ENCODE measurements at places on chromosomes 2 and 18.

DNA sequence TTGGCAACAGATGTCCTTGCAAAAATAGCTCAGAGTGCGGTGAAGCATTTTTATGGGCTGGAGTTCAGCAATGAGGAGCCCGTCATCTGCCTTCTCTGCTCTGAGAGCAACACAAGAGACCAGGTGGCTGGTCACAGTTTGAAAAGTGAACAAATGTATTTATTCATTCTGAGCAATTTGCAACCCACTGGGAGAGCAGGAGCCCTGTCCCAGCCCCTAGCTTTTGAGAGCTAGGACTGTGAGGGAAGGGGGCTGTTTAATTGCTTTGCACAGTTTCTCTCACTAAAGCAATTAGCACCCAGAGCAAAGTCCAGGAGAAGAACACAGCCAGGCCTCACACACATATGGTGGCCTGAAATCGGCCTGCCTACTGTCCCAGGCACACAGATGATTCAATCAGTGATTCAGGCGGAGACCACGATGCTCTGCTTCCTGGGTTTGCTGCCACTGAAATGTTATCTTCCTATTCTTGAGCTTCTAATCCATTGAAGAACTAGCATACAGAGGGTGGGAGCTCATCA, 646.1 kb upstream of the ACVR2A start:
- DNase-seq = no peak

GRCh38 chr2:128721096-128721495, 402.4 kb upstream of the HS6ST1 start:
- no peak for DNase-seq

DNA sequence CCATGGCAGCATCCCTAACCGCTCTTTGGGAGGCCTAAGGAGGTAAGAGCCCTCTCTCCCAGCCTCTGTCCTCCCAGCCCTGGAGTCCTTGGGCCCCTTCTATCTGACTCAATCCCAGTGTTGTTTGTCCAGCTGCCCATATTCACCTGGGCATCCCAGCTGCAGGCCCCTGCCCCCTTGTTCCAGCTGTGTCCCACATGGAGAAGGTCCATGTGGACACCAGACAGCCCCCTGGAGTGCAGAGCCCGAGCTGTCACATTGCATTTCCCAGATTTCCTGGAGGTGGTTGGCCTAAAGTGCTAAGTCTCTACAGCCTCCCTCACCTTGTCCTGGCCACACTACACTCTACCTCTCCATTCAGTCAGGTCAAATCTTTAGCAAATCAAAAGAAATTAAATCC, 42.5 kb downstream of the PSD4 start:
- DNase-seq = no peak

DNA sequence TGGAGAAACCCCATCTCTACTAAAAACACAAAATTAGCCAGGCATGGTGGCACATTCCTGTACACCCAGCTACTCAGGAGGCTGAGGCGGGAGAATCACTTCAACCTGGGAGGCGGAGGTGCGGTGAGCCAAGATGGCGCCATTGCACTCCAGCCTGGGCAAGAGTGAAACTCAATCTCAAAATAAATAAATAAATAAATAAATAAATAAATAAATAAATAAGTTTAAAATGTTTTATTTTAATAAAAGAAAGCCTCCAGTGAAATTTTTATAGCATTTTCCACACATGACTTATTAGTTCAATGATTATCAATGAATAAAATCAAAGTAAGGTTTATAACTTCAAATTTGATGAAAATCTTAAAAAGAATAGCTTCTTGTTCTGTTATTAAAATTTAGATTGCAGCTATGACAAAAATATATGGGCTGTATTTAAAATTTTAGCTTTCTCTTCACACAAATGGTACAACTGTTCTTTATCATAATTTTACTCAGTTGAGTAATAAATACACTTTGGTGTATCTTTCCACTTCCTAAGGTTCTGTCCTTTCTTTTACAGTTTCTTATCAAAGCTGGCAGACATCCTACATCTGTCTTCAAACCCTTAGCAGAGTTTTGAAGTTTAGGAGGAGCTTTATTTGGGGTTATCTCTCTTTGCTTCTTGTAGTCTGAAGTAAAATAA, 78.4 kb upstream of the ZSWIM2 start:
- DNase-seq = peak; percentile 54

DNA sequence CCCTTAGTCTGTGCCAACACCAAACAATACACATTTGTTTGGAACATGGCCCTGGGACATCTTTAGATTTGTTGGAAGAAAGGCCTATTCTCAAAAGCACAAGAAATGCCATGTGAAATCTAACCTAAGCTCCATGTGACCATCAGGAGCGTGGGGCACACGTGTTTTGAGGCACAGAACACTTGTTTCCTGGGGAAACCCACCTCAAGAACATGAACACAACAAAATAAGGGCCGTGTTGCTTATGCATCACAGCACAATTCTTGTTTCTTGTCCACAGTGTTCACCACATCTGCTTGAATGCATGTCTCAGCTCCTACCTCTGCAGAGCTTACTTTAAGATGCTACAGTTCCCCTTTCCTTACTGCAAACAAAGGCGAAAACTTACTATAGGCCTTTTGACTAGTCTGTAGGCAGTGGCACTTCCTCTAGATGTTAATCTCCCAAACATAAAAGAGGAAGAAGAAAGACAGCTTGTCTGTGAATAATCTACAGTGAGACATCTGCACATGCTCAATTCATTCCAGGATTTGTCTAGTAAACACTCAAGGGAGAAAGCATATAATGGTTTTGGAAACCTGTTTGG, 165.0 kb downstream of the ANKRD44 start:
- DNase-seq = peak; percentile 29

DNA sequence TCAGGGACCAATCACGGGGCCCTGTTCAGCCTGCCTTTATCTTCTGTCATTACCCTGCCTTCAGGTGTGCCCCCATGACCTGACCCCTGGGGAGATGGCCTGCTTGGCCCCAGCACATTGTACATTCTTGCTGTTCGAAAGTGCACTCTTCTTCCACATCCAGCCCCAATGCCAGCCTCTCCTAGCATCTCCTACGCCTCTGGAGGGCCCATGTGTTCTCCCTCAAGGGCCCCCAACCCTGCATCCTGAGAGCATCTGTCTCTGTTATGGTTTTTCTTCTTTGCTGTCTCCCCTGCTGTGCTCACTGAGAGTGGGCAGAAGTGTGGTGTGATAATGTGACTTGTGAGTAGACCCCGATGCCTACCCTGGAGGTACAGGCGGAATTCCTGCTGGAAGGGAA, 41.5 kb upstream of the OTOS start:
- no peak for DNase-seq

DNA sequence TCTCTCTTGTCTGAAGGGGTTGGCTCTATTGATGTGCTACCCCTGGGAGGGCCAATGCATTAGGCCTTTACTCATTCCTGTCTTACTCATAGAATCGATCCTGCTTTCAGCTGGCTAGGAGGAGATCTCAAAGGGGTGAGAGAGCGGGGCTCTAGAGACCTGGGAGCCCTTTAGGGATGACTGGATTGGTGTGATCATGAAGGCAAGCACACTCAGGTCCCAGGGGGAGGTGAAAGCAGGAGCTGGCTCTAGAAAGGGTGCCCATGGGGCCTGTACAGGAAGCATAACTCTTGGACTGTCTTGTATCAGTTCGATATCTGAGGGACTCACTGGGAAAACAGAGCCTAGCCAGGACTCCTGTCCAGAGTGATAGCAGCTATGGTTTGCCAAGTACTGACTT, 47.8 kb downstream of the INPP4A start:
- no peak for DNase-seq

- DNase-seq = no peak
Measured at GRCh38 chr2:120239488-120240287, 13.0 kb upstream of the RALB start.

- no peak for DNase-seq
Measured at GRCh38 chr2:233223059-233223894, 28.2 kb upstream of the ATG16L1 start.

- no peak for DNase-seq
Measured at GRCh38 chr2:219628986-219629901, 1.8 kb downstream of the SLC4A3 start.

GRCh38 chr2:74576863-74577229, 22.3 kb downstream of the DOK1 start:
- no peak for DNase-seq

- no peak for DNase-seq
Measured at GRCh38 chr18:44954257-44954656, 273.6 kb downstream of the SETBP1 start.

DNA sequence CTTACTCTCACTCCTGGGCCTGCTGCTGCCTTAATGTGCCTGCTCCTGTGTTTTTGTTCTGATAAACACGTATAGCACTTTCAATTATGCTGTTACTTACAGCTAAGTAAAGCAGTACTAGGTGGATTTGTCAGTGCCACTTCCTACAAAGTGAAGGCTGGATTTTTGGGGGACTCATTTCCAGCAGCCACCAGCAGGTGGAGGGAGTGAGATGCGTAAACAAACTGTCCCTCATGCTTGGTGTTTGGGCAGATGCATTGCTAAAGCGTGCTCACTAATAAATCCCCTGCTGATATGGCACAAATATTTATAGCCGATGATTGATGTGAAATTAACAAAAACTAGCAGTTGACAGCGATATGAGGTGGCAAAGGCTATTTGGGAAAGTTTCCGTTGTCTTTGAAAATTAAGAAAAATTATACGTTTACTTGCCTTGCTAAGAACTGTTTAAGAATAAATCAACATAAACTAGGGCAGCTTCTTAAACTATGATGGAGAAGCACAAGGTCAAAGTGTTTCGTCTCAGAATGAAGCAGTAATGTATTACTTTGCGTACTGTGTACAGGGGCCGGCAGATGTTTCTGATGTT, 101.7 kb downstream of the AGAP1 start:
- peak; percentile 37 for DNase-seq

DNA sequence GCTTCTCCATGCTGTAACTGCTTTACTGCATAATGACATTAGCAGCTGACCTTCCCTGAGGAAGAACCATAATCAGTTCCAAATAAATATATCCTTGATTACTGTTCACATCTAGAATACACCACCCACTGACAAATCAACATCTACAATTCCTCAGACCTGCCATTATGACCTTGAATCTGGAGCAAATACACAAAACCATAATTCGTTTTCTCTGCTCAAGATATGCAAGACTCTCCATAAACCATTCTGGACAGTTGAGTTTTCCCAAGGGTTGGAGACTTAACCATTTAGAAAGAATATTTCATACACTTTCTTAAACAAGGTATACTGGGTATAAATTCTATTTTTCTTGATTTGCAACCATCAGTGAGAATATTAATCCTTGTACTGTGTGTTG, 11.8 kb downstream of the C2orf76 start:
- no peak for DNase-seq

DNA sequence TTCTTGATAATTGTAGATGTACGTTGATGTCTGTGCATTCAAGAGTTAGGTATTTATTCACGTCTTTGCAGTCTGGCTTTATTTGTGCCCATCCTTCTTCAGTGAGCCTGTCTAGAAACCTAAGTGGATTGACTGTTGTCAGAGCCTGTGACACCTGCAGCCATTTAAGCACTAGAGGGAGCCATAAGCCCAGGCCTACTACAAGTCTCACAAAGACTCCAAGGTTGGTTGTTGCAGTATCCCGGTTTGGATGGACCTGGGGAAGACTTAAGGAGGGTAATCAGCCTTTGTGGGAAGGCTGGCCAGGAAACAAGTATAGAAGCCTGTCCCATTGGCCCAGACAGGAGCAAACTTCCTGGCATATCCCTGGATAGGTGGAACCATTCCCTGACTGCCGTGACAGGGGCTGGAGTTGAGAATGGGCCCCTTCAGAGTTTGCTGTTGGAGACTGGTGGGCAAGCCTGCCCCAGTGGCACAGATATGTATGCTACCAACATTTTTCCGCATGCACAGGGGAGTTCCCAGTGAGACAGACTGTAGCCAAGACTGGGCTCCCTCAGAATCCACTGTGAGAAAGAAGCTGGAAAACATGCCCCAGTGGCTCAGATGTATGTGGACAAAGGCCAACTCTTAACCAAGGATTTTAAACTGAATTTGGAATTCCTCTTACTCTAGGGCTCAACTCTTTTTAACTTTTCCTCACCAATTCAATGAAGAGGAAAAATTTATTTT, 9.3 kb upstream of the LRRC30 start:
- DNase-seq = peak; percentile 4

- no peak for DNase-seq
Measured at GRCh38 chr2:121450301-121450700, 80.4 kb upstream of the RNU4ATAC start.

DNA sequence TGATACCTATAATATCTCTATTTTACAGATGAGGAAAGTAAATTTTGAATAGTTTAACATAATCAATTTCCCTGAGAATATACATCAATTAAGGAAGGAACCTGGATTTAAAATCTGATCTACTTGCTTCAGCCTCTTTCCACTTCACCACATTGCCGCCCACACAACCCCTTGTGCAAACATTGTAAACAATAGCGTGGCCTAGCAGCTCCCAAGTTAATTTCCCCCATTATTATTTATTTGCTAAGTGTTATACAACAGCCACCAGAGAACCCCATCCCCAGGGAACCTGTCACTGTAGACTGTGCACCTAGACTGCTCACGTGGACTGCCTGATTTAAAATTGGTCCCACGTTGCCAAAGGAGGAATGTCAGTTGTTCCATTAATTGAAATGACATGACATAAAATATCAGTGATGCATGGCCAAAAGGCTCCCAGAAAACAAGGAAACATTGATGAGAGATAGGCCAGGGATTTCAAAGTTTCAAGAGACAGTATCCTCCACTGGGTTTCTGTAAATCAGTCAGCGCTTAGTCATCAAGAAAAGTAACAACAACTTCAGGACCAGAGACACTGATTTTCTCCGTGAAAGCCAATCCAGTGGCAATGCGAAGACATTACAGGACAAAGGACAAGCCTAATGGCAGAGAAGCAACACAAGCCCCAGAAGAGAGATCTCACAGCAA, 41.3 kb downstream of the SCG2 start:
- DNase-seq = no peak

DNA sequence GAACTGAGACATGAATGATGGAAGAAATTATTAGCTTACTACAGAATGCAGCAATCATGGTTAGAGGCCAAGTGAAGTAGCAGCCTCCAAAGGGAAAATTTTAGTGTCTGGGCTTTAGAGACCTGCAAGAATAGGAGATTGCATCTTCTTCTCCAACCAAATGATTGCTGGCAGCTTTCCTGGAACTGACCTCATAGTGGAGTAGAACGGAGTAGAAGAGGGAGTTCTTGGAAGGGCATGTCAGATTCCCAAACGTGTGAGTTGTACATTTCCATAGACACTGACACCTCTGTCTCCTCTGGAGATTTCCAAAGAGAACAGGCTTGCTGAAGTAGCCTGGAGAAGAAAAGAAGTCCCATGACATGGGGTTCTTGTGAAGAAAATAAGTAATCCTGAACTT, 169.8 kb upstream of the ERBB4 start:
- no peak for DNase-seq

GRCh38 chr2:129781749-129782632, 197.5 kb upstream of the RAB6C start:
- DNase-seq = no peak
